ENCODE measurements at places on chromosomes 6 and 20.

- DNase-seq: no peak
Observed at GRCh38 chr6:158026901-158027589, 45.4 kb downstream of the SYNJ2 start.

DNA sequence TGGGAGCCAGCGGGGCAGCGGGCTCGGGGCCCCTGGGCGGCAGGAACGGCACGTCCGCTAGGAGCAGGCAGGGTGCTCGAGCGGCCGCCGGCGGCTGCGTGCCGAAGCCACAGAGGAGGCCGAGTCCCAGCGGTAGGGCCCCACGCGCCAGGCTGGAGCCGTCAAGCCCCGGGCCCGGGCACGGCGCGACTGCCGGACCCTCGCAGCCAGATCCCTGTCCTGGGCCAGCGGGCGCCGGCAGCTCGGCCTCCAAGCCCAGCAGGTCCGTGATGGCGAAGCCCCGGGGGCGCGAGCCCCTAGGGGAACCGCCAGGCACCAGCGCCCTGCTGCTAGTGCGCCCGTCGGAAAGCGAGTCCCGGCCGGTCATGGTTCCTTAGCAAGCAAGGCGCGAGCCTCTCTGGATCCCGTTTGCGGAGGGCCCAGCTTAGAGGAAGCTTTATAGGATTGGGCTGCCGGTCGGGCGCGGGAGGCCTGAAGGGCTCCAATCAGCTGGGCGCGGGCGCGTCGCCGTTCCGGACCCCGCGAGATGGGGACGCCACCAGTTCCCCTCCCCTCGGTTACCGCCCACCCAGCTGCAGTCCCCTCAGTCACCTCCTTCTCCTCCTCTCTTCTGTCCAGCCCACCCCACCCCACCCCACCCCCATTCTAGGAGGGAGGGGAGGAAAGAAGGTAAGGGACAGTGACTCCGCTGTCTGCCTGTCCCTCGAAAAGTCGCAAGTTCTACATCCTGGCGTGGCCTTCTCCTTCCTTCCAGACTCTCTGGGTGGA, at the start of gene VSX1:
Gene VSX1, minus strand, starts transcription at position 412 of the 768 bp plus-strand sequence. Its CDS starts 45 bp downstream, at position 367.
- DNase-seq: no peak

DNA sequence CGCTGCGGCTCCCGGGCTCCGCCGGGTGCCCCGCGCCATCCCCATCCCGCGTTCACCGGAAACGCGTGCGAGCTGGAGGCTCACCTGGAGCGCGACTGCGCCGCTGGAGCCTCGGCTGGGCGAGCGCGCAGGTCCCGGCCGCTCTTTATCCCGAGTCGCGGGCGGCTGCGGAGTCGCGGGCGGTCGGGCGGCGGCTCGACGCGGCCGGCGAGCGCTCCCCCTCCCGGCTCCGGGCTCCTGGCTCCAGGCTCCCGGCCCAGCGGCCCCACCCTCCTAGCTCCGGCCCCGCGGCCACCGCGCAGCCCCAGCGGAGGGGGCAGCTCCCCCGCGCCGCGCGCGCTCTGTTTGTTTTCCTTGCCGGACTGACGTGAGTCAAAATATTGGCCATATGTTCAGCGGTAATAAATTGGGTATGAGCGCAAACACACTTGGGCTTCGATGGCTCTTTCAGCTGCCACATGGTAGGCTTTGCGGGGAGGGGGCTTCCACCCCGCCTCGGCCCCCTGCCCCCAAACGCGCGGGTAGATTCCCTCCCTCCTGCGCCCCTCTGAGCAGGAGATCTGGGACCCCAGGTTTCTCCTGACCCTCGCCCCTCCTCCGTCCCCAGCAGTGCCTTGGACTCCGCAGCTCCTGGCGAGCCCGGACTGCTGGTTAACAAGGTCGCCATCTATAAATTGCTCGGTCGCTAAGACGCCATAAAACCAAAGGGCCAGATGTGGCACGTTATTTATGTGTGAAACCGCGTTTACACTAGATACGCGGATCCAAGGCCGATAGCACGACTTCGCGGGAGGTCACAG, 8.8 kb upstream of the NKX2-2 start:
- no peak for DNase-seq

- DNase-seq: peak; percentile 65
Observed at GRCh38 chr6:80197474-80197873, 91.0 kb downstream of the BCKDHB start.

DNA sequence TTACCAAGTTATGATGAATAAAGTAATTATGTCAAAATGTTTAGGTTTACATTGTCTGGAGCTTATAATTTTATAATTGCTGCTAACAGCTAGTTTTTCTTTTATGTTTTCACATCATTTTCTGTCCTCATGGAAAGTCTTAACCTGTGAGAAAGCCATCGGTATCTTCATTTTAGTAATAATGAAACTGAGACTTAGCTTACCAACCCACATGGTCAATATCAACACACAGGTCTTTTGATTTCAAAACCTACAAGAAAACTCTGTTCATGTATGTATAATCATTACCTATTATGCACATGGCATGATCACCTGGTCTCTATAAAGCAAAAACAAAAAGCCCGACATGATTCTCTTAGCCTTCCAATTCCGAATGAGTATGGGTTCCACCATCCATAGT, 61.9 kb downstream of the KCNQ5 start:
- no peak for DNase-seq

GRCh38 chr6:117817499-117817898, 89.6 kb upstream of the SLC35F1 start:
- DNase-seq: no peak

GRCh38 chr6:101195588-101195987, 197.9 kb upstream of the GRIK2 start:
- DNase-seq: peak; percentile 19

GRCh38 chr20:46708172-46708860, 1.1 kb upstream of the SLC2A10 start:
- DNase-seq: no peak

- no peak for DNase-seq
Observed at GRCh38 chr20:10788877-10789276, 115.1 kb upstream of the JAG1 start.

DNA sequence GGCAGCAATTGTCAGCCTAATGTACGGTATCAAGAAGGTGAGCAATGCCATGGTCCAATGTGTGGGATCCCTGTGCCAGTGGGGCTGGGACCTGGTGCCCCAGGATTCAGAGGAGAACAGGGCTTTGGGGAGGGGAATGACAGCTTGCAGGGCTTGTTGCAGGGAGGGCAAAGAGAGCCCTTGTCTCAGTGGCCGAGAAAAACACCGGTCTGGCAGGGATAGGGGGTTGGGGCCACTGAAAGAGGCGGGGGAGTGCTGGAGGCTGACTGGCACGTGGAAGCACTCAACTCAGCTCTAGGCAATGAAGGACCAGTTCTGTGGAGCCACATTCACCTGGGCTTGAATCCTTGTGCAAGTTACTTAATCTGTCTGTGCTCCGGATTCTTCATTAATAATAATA, 3.5 kb upstream of the MUCL3 start:
- DNase-seq: no peak

DNA sequence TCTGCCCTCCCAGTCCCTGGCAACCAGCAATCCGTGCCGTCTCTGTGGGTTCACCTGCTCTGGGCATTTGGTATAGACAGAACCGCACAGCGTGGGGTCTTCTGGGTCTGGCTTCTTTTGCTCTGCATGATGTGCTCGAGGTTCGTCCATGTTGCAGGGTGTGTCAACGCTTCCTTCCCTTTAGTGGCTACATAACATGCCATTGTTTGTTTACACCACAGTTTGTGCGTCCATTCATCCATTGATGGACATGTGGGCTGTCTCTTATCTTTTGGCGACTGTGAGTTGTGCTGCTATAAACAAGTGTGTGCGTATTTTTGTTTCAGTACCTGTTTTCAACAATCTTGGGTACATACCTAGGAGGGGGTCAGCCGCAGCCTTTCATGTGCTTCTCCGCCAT, 149.5 kb upstream of the RPS6KA2 start:
- no peak for DNase-seq

DNA sequence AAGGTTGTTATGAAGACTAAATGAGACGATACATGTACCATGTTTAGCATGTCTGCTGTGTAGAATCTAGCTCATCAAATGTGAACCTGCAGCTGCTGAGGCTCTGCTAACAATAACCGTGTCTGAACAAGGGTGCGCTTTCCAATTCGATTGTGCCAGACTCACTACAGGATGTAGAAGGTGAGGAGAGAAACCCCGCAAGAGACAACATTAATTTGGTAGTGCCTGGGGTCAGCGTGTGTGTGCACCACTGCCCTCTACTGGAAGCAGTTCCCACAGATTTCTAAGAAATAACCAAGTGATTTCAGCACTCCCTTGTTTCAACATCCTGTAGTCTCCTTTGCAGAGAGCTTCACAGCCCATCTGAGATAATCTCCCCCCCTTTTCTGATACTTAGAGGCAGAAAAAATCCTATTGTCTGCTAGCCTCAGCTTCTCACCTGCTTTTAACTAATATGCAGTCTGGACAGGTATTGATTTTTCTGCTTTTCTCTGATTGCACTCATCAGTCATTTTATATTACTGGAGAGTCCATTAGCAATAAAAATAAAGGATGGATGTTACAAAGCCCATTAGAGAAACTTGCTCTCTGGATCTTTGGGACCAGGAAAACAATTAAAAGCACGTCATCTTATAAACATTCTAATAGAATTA, 96.7 kb upstream of the BACH2 start:
- DNase-seq: peak; percentile 73

- DNase-seq: peak; percentile 85
Observed at GRCh38 chr6:3911614-3912336, 62.6 kb downstream of the FAM50B start.

GRCh38 chr6:13319891-13320564, 8.3 kb downstream of the TBC1D7 start:
- no peak for DNase-seq

- peak; percentile 85 for DNase-seq
Observed at GRCh38 chr6:85404564-85405174, 45.2 kb upstream of the NT5E start.

- DNase-seq: peak; percentile 10
Observed at GRCh38 chr6:28953585-28954258, 29.9 kb upstream of the TRIM27 start.

- no peak for DNase-seq
Observed at GRCh38 chr20:50420380-50420779, 89.8 kb upstream of the PTPN1 start.

DNA sequence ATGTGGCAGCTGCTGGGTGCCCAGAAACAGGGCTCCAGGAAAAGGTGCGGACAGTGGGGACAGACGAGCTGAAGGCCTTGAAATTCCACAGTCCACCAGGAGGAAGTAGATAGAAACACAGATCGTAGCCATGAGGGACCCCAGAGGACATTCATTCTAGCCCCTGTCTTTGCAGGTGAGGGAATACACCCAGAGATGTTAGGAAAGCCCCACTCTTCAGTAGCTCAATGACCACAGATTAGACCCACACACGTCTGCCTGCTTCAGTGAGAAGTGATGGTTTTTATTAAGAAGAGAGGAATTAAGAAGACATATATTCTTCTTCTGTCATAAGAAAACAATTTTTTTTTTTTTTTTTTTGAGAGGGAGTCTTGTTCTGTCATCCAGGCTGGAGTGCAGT, 123.0 kb downstream of the MAP3K7 start:
- no peak for DNase-seq

DNA sequence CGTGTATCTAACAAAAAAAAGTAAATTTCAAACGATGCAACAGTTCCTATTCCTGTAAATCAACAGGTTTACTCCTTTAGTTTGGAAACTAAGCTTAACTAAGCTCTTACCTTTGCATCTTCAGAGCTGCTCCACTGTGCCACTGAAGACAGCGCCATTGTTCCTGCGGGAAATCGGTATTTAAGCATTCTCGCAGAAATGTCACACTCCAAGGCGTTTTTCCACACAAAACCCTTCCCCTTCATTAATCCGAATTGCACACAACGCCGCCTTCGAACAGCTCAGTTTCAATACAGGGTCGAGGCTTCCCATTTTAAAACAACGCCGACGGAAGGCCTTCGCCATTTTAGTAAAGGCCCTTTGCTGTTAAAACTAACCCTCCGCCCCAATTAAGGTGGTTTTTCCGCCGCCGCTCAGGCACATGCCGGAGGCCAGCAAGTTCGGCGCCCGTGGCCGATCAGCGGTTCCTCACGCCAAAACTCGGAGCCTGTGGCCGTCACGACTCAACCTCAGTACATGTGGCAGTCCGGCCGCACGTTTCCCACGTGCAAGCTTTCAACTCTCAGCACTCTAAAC, 35.4 kb upstream of the SYNCRIP start:
- DNase-seq: no peak

DNA sequence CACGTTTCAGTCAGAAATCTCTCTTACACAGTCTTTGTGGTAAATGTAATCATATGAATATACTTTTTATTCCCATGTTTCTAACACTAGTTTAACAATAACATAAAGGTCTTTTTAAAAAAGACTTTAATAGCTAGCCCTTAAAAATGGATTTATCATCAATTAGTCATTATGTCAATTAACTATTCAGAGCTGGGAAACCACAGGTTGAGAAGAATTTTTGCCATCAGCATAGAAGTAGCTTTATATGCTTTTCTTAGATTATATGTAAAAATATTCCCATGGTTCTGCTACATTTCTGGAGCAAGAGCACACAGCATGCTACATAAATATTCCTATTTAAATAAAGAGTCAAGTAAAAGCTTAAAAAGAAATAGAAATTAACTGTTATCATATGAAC, 35.5 kb downstream of the ASCC3 start:
- DNase-seq: no peak

GRCh38 chr20:20593447-20594170, 118.8 kb downstream of the RALGAPA2 start:
- peak; percentile 52 for DNase-seq

DNA sequence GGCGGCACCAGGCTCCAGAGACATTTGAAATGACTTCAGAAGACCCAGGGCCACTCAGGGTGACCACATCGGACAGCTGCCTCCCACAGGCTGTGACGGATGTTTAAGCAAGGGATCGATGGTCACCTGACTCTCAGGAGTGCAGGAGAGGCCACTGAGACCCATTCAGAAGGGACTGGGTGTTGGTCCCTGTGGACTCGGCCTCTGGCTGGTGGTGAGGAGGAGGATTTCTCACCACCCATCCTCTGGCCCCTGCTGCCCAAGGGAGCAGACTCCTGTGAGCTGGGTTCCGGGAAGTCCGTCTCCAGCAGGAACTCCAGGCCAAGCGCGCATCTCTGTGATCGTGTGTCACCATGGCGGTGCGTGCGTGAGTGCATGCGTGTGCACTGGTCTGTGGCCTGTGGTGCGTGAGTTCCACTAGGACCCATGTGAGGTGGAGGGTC, 25.5 kb downstream of the NPEPL1 start:
- DNase-seq: no peak

DNA sequence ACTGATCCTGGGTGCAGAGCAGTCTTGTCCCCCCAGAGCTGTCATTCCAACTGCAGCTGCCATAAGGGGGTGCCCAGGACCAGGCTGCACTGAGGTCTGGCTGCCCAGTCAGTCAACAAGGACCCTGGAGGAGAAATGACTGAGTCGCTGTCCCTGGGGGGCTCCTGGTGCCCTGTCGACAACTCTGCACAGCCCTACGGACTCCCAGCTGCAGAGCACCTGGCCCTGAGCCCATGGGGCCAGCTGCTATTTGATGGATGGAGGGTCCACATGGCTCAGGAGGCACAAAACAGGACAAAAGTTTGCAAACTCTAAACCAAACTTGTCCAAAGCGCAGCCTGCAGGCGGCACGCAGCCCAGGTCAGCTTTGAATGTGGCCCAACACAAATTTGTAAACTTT, 46.3 kb upstream of the RPS6KA2 start:
- DNase-seq: no peak

- DNase-seq: peak; percentile 38
Observed at GRCh38 chr6:55276745-55277530, 50.3 kb upstream of the GFRAL start.

- peak; percentile 94 for DNase-seq
Observed at GRCh38 chr20:4225745-4226144, 210.4 kb upstream of the RNF24 start.
